Epithelial cell of prostate (primary cell): ENCODE measurements at places on chromosomes 4 and X.
A peak's percentile ranks its signal among the peaks of the same experiment; 100 is the strongest.

- DNase-seq: no peak
Observed at GRCh38 chrX:69395306-69395705, 108.8 kb upstream of the NALF2 start.

DNA sequence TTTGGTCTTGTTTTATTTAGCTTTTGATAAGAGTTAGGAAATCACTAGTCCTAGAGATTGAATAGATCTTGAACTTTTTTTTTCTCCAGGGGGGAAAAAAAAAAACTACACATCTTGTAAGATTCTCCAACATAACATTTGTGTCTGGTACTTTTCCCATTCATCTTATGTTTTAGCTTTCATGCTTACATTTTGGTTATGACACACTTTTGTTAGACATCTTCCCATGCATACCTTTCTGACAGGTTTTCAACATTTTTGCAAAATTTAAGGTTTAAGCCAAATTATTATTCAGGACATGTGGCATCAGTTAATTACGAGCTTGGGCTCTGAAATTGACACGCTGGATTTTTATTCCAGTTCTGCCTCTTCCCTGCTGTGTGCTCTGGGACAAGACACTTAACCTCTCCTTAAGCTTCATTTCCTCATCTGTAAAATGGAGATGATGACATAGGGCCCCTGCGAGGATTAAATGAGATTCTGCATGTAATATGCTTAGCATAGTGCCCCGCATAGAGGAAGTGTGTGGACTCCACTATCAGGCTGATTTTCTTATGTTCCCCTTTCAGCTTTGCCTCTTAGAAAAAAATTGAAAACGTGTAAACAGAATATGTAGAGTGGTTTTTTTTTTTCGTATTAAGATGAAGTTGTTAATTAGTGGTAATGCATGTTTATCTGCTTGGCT is 5.3 kb downstream of the KIT start:
- no peak for DNase-seq

- DNase-seq: no peak
Observed at GRCh38 chr4:24923550-24923949, 10.7 kb upstream of the CCDC149 start.

DNA sequence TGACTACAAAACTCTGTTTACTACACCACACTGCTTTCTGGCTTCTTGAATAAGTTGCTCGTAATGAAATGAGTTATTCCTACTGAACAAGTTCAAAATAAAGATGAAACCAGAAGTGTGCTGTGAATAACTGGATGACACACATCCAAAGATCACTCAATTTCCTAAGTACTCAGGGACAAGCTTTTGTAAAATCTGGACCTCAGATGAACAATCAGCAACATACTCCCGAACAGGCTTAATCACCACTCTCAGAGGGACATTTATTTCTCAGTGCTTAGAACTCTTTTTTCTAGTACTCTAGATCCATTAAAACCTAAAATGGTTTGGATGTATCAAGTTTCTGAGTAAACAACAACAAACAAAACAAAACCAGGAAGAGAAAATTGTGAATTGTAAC is 61.5 kb upstream of the EXOC1L start:
- DNase-seq: no peak

GRCh38 chr4:27048429-27049238 is 188.0 kb downstream of the STIM2 start:
- no peak for DNase-seq

GRCh38 chr4:74930162-74930561 is 2.8 kb upstream of the PARM1 start:
- no peak for DNase-seq

GRCh38 chr4:5126231-5126630 is 75.0 kb downstream of the STK32B start:
- DNase-seq: no peak

GRCh38 chr4:14985843-14986242 is 16.4 kb upstream of the CPEB2 start:
- DNase-seq: no peak

DNA sequence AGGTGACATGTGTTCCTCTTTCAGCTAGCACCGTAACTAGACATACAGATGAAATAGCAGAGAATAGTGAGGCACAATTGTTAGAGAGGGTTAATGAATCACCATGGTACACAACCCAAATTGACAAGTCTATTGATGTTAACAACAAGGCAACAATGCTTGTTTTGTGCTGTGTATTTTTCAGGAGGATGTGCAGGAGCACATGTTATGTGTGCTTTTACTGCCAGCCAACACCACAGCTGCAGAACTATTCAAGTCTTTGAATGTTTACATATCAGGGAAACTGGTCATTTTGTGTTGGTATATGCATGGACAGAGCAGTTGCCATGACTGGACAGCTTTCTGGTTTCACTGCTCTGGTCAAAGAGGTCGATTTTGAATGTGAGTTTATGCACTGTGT is 32.8 kb downstream of the STBD1 start:
- no peak for DNase-seq

- peak; percentile 89 for DNase-seq
Observed at GRCh38 chr4:47484168-47484567, 907 bp upstream of the ATP10D start.

DNA sequence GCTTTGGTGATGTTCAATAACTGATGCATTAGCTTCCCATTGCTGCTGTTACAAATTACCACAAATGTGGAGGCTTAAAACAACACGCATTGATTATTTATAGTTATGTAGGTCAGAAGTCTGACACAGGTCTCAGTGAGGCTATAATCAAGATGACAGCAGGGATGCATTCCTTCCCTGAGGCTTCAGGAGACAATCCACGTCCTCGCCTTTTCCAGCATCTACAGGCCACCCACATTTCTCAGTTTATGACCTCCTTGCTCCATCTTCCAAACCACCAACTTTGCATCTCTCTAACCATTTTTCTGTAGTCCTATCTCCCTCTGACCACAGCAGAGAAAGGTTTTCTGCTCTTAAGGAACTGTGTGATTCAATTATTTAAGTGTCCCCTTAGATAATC is 92.5 kb downstream of the GASK1B start:
- DNase-seq: no peak

DNA sequence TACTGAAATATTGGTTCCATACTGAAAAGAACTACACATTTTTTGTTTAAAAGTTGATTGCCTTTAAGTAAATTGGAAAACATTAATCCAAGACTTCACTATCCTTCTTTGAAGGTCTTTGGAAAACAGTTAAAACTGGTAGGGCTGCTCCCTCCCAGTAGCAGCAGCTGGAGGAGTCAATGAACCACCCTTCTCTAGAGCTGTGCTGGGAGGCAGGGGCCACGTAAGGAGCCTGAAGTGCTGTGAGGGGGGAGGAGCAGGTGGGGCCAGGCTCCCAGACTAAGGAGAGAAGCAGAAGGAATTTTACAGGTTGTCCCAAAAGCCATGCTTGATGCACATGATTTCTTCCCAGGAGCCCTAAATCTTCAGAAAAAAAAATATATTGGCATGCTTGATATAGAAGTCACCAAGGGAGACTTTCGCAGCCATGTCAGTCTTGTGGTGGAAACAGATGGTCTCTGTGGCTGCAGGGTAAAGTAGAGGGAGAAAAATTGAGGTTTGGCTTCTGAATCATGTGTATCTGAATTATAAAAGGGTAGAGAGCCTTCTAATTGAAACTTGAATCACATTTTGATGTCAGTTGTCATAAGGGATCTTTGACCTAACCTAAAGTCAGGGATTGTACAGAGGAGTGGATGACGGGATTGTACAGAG is 673.2 kb upstream of the FRG1 start:
- DNase-seq: no peak

DNA sequence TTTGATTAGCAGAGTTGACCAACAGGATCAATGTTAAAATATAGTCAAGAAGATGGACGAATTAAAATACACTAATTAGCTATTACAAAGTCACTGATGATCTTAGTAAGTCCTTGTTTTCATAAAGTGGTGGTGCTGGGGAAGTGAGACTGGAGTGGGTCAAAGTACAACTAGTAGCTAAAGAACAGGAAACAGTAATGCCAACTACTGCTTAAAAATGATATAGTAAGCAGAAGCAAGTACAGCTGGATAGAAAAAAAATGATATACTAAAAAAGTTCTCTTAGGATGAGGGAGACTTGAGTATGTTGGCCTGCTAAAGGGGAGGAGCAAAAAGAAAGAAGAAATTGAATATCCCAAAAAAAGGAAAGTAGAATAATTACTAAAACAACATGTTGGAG is 580.8 kb upstream of the FTHL17 start:
- DNase-seq: no peak

DNA sequence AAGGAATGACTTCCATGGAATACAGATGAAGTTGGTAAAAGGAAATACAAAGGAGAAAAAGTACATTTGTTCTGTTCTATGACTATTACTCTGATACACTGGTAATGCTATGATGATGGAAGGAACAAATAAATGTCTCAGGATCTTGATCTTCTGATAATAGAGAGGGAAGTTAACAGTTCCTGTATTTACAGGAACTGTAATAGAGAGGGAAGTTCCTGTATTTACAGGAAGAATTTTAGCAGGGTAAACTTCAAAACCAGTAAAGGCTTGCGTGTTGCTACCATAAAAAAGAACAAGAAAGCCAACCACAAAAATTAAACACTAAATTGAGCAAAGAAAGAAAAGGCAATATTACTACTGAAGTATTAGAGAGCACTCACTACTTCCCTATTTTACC is 91.7 kb upstream of the HPGD start:
- no peak for DNase-seq

- no peak for DNase-seq
Observed at GRCh38 chr4:32830160-32830559, 2110.0 kb downstream of the PCDH7 start.

- no peak for DNase-seq
Observed at GRCh38 chr4:142581881-142582280, 264.2 kb downstream of the INPP4B start.

- DNase-seq: no peak
Observed at GRCh38 chr4:120057416-120057815, 9.2 kb downstream of the MAD2L1 start.

- DNase-seq: no peak
Observed at GRCh38 chr4:24488399-24489164, 95.8 kb downstream of the DHX15 start.

- no peak for DNase-seq
Observed at GRCh38 chr4:71607109-71607508, 176.8 kb downstream of the GC start.

DNA sequence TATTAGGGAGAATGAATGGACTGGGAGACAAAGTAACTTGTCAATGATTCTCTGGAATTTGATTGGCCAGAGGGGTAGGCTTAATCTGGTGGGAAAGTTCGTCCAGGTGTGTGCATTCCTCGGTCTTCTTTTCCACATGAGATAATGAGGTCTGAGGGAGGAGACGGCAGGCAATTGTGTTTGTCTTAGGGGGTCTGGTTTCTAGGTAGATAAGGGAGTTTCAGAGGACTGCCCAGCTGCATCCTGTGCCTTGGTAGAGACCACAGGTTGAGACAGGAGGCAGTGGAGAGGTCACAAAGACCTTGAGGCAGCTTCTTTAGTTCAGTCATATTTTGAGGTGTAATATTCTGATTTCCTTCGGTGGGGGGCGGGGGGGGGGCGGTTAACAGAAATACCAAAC is 4.3 kb downstream of the MGST2 start:
- DNase-seq: no peak

DNA sequence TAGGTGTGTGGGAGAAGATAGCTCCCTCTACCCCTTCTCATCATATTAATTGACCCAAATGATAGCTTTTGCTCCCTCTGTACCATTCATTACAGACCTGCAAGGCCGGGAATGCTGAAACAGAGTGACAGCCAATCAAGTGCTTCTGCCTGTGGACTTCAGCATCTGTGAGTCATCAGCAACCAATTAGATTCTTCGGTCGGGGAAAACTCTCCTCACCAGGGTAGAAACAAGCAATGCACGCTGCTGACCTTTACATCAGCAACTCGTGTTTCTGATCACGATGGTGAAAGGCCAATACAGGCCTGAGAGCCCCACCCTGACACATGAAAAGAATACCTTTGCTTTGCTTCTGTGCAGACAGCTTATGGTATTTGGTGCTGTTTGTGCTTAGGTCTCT is 347.2 kb upstream of the DDX53 start:
- no peak for DNase-seq

GRCh38 chr4:181685911-181686310 is 557.3 kb upstream of the TENM3 start:
- DNase-seq: no peak

DNA sequence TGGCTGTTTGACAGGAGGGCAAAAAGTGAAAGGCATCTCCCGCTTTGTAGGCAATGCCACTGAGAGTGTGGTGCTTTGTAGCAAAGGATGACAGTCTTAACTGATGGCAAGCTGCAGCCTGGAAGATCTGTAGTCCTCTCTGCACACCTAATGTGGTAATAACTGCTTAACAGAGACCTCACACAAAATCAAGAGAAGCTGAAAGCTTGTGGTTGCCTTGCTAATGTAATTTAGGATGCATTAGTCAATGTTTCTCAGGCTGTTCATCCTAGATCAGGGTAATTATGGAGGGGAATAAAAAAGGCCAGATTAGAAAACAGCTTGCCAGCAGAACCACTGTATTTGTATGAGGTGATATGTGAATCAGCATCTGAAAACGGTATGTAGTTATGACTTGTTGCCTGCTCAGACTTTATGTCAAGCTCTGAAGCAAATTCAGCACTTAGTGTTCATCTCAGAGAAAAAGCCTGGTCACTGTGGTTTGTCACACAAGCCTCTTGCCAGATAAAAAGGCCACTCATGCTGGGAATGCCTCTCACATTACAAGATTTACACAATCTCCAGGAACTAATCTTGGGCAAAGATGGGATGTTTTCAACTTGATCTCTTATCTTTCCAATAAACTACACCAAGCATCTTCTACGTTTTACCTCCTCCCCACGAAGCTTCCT is 130.8 kb downstream of the ENOX2 start:
- DNase-seq: no peak

GRCh38 chr4:154010371-154010770 is 221.5 kb upstream of the SFRP2 start:
- no peak for DNase-seq

DNA sequence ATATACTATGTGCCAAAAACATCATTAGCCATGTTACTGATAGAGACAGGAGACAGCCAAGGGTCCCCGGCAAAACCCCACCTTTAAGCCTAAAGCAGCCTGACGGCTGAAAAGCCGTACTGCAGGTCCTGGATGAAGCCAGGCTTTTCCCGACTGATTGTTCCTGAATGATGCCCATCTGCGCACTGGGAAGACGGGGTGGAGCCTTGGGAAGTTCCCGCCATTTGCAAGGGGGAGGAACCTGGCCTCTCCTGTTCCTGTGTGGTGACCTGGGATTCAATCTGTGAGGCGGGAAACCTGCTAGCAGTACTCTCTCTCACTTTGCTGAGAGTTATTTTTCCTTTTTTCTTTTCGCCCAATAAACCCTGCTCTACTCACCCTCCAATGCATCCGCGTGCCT is 15.1 kb upstream of the CAMK2D start:
- DNase-seq: no peak

GRCh38 chrX:130176354-130176776 is 4.6 kb downstream of the RAB33A start:
- DNase-seq: no peak

DNA sequence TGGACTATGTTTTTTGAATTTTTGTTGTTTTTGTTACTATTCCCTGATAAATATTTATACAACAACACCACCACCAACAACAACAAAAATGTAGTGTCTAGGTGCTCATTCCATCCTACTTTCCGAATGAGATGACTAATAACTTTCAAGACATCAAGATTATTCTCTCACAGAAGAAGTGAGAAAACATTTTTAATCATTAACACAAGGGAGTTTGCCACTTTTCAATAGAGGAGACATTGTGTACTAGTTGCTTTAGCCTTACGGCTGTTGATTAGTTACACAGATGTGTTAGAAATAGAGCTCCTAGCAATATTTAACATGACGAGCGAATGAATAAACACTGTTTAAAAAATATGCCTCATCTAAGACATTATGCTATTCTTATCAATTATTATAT is 898.8 kb downstream of the C4orf33 start:
- DNase-seq: no peak
